ENCODE measurements at places on chromosomes 3 and 15.

GRCh38 chr15:100665570-100665969 lies 63.2 kb downstream of the ASB7 start:
- H3K4me1 ChIP-seq = no peaks in the 10 kb centered on the region
- H3K27me3 ChIP-seq = no peaks in the 10 kb centered on the region

DNA sequence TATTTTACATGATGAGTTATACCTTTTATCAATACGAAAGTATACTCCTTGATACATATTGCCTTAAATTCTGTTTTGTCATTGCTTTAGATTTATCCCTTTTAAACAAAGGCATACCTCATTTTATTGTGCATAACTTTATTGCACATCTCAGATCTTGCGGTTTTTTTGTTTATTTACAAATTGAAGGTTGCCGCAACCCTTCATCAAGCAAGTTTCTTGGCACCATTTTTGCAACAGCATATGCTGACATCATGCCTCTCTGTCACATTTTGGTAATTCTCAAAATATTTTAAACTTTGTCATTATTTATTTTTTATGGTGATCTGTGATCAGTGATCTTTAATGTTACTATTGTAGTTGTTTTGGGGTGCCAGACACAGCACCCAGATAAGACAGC lies 20.9 kb downstream of the SNRK start:
- no peak overlapping the region for H3K4me3 ChIP-seq
- no peak for DNase-seq
- H3K36me3 ChIP-seq = no peaks in the 10 kb centered on the region
- no peaks in the 10 kb centered on the region for H3K27me3 ChIP-seq
- H3K4me1 ChIP-seq = no peaks in the 10 kb centered on the region
- H3K27ac ChIP-seq = no peak overlapping the region

GRCh38 chr3:30124435-30125370 lies 481.7 kb upstream of the TGFBR2 start:
- H3K36me3 ChIP-seq = no peaks in the 10 kb centered on the region
- H3K4me1 ChIP-seq = no peaks in the 10 kb centered on the region
- DNase-seq = no peak
- no peak overlapping the region for H3K4me3 ChIP-seq
- no peak overlapping the region for H3K27ac ChIP-seq
- no peaks in the 10 kb centered on the region for H3K27me3 ChIP-seq

DNA sequence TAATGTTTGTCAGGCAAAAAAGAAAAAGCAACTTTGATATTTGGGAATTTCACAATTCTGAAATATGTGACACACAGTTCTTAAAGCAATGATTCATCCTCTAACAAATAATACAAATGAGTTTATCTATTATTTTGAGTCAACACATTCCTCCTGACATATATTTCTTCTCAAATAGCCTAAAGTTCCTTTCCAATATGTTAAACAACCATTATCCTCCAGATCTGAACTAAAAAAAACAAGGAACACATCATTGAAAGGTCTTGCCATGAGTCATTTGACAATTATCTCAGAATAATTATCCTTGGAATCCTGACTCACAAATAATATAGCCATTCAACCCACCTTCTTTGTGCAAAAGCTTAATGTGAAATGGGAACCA lies 208.7 kb upstream of the CDIN1 start:
- no peaks in the 10 kb centered on the region for H3K27me3 ChIP-seq

GRCh38 chr3:102205647-102206046 lies 229.2 kb upstream of the ZPLD1 start:
- no peak overlapping the region for H3K4me3 ChIP-seq
- no peak overlapping the region for H3K27ac ChIP-seq
- no peak for DNase-seq
- no peaks in the 10 kb centered on the region for H3K27me3 ChIP-seq
- H3K36me3 ChIP-seq = no peaks in the 10 kb centered on the region

Measured in Peyer's patch (tissue), 4 donors.